ENCODE measurements at places on chromosomes 2 and 18.
A peak's percentile ranks its signal among the peaks of the same experiment; 100 is the strongest.

GRCh38 chr2:69937968-69938367 lies 23.1 kb downstream of the MXD1 start:
- no peak for DNase-seq

- no peak for DNase-seq
Observed at GRCh38 chr2:15284614-15285013, 276.5 kb downstream of the NBAS start.

DNA sequence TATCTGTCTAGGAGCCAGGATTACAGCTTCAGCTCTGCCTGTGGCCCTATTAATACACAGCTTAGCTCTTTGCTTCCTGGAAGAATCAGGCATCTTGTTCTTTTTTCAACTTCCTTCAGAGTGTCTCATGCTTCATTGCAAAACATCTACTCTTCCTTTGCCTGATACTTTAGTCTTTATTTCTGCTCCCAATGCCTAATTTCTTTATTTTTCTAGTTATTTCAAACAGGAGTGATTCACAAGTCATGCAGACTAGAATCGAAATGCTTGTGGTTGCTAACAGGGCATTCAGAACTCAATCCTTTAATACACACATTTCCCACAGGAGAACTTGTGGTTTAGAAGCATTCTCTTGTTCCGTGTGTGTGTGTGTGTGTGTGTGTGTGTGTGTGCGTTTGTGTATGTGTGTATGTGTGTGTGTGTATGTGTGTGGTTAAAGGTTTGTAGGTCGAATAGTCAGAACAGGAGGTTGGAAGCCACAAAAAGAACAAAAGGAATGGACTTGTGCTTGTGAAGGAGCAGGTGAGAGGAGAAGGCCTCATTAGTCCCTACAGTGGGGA lies 28.3 kb upstream of the INSIG2 start:
- no peak for DNase-seq

DNA sequence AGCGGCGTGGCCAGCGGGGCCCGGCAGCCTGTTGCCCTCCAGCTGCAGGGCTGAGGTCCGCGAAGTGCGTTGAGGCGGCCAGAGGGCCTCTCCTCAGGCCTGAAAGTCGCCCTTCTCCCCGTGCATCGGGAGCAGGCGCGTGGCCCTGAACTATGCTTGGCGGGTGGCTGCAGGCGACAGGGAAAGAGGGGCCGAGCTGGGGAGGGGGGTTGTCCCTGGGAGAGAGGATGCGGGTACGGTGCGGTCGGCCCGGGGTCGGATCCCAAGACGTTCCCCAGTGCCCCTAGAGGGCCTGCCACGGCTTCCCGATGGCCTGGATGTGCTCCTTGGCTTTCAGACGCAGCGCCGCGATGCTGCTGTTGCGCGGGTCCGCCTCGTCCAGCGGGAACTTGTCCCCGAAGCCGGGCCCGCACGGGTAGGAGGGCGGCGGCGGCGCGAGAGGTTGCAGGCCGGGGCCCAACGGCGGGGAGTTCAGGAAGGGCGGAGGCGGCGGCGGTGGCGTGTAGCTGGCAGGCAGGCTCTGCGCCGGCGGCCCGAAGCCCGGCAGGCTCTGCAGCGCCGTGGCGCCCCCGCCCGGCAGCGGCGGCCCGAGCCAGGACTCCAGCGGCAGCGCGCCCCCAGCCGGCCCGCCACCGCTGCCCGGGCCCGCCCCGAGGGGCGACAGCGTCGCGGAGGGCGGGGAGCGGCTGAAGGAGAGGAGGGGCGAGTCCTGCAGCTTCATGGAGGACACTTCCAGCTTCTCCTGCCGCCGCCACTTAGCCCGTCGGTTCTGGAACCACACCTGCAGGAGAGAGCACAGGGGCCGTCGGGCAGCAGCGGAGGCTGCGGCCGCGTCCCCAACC lies 4.3 kb downstream of the RAX start:
- DNase-seq = peak; percentile 7

DNA sequence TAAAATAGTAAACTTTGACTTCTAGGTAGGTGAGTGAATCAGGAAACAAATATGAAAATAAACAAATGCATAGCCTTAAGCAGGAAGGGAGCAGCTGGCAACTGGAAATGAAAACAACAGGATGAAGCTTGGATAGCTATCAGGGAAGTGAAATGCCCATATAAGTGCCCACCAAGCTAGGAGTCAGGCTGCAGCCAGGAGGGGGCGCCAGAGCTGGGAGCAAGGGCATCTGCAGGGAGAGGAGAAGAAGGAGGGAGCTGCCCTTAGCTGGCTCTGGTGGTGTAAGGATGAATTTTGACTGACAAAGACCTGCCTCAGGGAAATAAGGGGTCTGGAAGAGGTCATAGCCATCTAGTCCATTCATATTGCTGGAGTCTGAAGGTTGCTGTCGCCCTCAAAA lies 298.3 kb downstream of the TDRD15 start:
- peak; percentile 5 for DNase-seq

DNA sequence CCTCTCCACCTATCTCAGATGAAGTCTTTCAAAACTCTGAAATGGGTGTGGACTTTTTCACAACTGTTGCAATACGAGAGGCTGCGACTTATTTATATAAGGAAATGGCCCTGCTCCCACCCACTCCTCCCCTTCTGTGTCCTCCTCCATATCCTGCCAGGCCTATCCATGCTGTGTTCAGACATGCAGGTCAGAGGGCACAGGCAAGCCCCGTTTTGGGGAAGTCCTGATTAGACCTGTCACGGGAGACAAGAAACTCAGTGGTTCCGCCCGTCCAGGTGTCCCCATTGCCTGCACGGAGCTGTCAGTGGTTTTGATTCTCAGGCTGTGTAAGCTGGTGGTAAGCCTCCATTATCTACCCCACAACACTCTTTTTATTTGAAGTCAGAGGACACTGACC lies 99.6 kb upstream of the MGAT5 start:
- DNase-seq = no peak

DNA sequence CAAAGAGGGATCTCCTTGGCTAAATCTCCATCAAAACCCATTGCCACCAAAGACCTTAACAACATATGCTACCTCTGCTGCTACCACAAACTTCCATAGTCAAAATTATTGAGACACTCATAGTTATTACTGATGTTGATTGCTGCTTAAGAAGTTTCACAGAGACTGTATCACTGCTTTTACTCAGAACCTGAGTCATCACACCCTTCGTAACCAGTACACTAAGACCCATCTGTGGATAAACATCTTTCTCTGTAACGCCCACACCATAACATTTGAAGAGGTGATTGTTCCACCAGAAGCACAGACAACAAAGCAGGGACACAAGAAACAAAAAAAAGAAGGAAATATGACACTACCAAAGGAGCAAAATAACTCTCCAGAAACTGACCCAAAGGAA lies 1563.1 kb downstream of the LRP1B start:
- no peak for DNase-seq

GRCh38 chr2:95350368-95350767 lies 52.1 kb upstream of the FAHD2A start:
- DNase-seq = no peak

DNA sequence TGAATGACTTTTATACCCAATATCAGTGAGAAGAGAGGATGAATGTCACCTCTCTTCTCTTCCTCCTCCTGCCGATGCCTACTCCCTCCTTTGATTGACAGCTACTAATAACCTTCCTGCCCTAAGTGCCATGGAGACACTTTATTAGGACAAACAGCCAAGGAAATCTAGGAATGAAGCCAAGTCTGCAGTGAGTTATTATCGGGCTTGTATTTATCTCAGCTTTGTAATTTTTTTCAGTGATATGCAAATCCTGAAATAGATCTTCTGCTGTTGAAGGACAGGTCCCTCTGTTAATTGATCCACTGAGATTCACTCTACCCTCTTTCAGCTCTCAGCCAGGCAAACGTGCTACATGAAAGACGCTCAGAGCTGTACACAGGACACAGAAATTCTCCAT lies 686.7 kb downstream of the TMEM182 start:
- no peak for DNase-seq

- DNase-seq = no peak
Observed at GRCh38 chr2:3505771-3506170, 13.6 kb downstream of the ADI1 start.

- no peak for DNase-seq
Observed at GRCh38 chr2:239144713-239144999, 256.2 kb downstream of the HDAC4 start.

DNA sequence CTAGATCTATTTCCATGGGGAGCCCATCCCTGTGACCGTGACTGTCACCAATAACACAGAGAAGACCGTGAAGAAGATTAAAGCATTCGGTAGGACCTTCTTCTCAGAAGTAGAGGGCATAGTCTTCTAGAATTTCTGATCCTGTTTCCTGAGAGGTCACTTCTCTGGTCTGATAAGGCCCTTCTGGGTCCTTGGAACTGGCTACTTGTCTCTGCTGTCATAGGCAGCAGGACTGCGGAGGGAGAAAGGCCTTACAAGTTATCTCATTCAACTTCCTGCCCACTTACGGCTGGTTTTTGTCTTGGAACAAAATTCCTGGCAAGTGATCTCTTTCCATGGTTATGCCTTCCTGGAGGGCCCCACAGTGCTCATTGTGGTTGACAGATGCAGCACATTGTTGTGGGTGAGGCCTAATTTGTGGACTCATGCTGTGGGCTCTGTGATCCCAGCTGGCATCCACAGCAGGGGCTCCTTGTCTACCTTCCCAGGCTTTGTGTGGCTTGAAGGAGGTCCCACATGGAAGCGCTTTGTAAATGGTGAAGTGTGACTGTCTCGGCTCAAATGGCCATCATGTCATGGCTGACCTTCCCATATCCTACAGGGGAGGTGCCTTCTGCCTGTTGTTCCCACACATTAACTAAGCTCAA lies 22.0 kb downstream of the SAG start:
- no peak for DNase-seq

- DNase-seq = no peak
Observed at GRCh38 chr2:96664366-96664925, 21.9 kb downstream of the FER1L5 start.

- DNase-seq = peak; percentile 67
Observed at GRCh38 chr2:184692141-184692734, 93.9 kb downstream of the ZNF804A start.

GRCh38 chr2:26905341-26906198 lies 57.6 kb downstream of the DPYSL5 start:
- no peak for DNase-seq

Data from cerebellar cortex (tissue), 1 donor.